ENCODE measurements at places on chromosomes 12 and 14. TPM values are rescaled to one million over a fixed set of nuclear protein-coding genes. Genes with fewer than 3 reads are reported as not detected.

DNA sequence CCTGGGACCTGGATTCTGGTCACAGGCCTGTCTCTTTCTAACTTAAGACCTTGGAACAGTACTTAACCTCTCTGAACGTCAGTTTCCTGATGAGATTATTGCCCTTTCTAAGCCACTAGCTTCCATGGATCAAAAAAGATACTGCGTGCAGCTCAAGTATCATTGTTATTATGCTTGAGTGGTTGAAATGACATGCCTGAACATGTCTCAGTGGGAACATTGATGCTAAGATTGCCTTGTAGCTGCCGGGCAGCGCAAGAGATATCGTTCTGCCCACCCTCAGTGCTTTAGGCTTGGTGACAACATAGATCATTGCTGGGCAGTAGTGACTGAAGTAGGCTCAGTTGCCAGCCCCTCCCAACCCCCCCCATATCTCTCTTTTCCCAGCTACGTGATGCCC lies 131.9 kb downstream of the SMOC1 start:
- no peak for DNase-seq

- DNase-seq = no peak
Observed at GRCh38 chr14:105862581-105863239, 336.3 kb downstream of the TMEM121 start.

Gene HELB
- 7.2 TPM for total RNA-seq

DNA sequence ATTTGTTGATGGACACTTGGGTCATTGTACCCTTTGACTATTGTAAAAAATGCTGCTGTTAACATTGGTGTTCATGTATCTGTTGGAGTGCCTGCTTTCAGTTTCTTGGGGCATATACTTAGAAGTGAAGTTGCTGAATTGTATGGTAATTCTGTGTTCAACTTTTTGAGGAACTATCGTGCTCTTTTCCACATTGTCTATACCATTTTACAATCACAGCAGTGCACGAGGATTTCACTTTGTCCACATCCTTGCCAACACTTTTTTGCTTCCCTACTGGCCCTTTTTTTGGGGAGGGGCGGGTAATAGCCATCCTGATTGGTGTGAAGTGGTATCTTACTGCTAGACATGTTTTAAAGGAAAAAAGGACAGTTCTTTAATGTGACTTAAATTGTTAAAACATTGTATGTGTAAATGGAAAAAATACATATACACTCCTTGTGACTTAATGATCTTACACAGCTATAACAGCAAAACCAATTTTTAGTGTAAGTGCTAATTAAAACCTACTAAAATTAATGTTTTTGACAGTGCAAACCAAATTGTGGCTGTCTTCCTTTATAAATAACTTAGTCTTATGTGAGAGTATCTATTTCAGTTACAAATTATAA lies 52.7 kb downstream of the WNK1 start:
- no peak for DNase-seq

Gene KRT6C
- total RNA-seq = not detected

DNA sequence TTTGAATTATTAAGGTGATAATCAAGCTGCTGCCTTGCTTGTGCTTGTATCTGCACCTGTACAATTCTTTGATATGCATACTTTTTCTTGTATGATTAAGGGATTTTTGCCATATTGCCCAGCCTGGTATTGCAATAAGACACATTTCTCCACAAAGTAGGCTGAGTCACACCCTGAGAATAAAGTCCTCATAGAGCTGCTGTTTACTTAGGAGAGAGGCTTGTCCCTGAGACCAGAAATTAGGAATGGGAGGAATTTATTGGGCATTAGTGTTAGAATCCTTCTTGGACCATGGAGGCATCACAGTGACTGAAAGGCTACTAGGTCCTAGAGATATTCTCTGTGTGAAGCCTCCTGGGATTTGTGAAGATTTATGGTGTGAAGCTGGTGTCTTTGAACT lies 506.8 kb upstream of the FBXO33 start:
- no peak for DNase-seq

GRCh38 chr12:65623507-65623906 lies 200.8 kb upstream of the HMGA2 start:
- no peak for DNase-seq

DNA sequence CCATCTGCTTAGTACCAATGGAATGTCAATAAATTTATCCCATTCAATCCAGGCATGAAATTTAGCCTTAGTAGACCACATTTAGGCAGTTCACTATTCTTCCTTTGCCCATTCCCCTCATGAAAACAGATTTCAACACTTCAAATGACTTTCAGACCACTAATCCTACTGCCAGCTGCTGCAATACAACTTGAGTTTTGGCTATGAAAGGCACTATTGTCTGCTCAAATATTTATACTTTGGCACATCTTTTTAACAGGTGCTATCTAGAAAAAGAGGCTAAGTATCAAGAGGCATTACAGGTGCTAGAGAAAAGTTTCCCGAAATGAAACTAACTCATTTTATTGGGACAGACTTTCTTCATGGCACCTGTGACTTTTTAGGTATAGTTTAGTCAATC lies 499.8 kb downstream of the C12orf50 start:
- no peak for DNase-seq

Gene OASL
- total RNA-seq = 1.3 TPM

DNA sequence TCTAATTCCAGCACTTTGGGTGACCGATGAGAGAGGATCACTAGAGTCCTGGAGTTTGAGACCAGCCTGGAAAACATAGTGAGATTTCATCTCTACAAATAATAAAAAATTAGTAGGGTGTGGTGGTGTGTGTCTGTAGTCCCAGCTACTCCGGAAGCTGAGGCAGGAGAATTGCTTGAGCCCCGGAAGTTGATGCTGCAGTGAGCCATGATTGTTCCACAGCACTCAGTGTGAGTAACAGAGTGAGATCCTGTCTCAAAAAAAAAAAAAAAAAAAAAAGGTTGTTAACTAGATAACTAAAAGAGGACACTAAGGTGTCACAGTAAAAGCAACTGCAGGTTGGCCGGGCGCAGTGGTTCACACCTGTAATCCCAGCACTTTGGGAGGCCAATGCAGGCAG lies 121.3 kb upstream of the MAX start:
- no peak for DNase-seq

Measured in breast epithelium (tissue), 4 donors.